NCI-H1694 (cell line): ENCODE measurements at places on chromosomes 12 and 14.

- no peak for DNase-seq
Measured at GRCh38 chr12:45613296-45613695, 116.2 kb upstream of the ARID2 start.

- no peak for DNase-seq
Measured at GRCh38 chr12:122362755-122363154, 59.7 kb downstream of the CLIP1 start.

GRCh38 chr12:120199595-120200306 lies 1.2 kb downstream of the RPLP0 start:
- DNase-seq = no peak

- no peak for DNase-seq
Measured at GRCh38 chr14:96126339-96126782, 78.3 kb upstream of the BDKRB2 start.

DNA sequence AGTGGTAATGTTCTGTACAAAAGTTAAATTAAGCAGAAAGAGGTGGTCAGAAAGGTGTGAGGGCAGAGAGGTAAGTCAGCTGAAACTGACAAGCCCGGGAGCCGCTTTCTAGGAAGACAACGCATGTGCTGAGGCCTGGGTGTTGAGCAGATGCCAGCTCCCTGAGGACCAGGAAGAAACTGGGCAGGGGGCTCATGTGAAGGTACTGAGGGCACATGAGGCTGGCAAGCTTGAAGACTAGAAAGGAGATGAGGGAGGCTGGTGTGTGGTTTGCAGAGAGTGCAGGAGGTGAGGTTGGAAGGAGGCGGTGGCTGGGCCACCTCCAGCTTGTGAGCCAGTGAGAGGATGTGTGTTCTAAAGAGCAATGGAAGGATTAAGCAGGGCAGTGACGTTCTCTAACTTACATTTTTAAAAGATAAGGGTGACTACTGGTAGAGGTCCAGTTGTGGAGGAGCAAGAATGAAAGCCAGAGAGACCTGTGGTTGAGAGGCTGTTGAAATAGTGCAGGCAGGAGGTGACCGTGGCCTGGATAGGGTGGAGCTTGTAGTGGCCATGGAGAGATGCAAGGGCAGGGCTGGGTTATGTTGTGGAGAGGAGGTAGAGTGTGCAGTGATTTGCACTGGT lies 29.1 kb downstream of the ZNF664 start:
- DNase-seq = no peak

- DNase-seq = no peak
Measured at GRCh38 chr12:14901228-14901562, 15.5 kb upstream of the MGP start.

GRCh38 chr12:49295082-49295936 lies at the start of gene PRPH:
Gene PRPH, plus strand, starts transcription at chr12:49295147. Its CDS starts 54 bp downstream, at chr12:49295201.
- DNase-seq = no peak

DNA sequence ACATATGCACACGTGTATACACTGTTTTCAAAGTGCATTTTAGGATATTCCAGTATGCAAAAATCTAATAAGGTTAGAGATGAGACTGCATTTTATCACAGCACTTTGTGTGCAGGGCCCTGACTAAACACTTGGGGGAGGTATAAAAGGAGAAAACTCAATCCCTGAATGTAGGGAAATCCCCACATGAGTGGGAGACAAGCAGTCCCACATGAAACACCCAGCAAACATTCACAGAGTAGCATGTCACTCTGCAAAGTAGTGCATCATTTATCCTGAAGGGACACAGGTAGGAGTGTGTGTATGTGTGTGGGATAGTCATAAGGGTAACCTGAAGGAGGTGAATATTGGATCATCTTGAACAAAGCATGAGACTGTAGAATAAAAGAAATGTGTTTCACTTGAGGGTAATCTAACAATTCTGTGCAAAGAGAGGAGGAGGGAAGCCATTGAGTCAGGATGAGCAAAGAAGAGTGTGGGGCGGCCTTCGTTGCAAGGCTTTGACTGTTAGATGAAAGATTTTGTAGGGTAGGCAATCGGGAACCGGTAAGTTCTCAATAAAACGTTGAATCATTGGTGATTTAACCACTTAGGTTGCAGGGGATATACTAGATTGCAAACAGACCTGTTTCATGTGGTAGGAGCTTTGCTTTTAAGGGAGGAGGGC lies 2.9 kb downstream of the PRPF40B start:
- no peak for DNase-seq

DNA sequence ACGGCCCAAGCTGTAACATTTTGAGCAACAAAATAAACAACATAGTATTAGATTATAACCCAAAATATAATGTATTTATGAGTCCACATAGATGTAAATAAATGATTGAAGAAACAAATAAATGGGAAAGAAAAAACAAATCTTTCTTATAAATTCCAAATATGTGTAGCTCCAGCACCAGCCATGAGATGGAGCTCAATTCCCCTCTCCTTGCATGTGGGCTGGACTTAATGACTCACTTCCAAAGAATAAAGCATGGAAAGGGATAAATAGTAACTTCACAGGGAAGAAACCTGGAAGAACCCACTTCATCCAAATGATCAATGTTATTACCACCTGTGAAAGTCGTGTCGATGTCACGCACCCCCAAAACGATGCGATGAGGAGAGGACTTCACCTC lies 158.8 kb downstream of the RPAP3 start:
- DNase-seq = no peak

- DNase-seq = no peak
Measured at GRCh38 chr12:93135286-93136239, 206.5 kb upstream of the EEA1 start.

- DNase-seq = peak; percentile 8
Measured at GRCh38 chr12:57896115-57896433, 45.3 kb upstream of the ATP23 start.

DNA sequence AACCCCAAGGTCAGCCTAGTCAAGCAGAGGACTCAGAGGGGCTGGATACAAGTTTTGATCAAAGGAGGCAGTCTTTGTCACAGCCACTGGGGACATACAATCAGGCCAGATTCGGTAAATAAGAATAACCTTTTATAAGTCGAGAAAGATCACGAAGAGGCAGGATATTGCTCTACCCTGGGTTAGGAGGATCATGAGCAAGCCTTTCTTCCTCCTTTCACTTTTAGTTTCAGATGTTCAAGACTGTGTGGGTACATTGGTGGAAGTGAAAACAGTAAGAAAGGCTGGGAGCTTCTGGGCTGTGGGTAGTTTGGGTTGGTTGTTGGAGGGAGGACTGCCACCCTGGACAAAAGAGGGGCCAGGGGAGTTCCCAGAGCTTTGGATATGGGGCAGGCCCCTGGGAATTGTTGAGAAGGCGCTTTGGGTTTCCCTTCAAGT lies 127.7 kb downstream of the SNAPC1 start:
- no peak for DNase-seq

DNA sequence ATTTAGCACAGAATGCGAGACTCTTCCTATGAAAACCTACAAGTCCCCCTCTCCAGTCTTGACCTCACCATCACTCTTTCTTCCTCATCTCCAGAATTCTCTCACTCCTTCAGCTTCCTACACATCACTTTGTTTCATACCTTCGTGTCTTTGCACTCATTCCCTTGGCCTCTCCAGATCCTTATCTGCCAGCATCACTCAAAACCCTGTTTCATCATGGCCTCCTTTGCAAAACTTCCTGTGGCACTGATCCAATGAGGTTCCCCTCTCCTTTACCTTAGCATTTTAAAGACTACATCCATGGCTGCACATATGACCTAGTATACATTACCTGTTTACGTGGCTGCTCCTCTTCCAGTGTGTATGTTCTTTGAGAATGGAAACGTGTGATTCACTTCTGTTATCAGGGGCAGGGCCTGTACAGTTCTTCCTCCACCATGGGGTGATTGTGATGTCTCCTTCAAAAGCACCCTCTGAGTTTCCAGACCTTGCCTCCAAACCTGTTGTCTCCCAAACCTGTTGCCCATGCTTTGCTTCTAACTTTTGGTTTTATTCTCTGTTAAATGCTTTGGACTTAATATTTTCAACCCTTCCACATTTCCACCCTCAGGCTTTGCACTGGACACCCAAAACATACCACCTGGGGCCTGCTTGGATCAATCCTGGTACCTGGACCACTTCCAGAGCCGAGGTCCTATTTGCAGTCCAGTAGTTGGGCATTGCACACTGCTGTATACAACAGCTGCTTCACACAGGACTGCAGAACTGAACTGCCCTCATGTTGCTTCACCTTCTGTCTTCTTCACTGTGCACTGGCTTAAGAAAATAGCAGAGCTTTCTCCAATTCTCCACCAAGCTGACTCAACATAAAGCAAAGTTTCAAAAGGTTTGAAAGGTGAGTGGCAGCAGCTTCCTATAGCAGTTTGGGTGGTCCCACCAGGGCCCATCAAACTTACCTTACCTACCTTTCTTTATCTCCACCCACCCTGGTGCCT lies 131.7 kb downstream of the LLPH start:
- no peak for DNase-seq

DNA sequence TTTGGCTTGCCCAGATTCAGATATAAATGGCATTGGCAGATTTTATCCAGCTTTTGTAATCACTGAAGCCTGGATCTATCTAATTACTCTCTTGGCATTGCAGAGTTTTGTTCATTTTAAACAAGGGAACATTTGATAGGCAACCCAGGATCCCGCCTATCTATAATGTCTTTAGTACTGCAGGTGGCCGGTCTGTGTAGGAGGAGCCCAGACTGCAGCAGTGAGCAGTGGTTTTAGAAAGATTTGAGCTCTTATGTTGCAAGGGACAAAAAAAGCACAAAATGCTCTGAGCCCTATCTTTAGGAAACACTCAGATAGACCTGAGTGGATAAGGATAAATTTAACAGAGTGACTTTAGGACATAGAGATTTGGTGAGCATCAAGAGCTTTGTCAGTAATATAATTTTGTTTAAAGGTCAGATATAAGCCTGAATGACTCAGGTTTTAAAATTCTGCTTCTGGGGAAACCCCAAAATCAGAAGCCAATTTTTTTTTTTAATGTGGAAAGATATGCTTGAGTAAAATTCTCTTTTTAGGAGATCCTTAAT lies 165.5 kb downstream of the SLC5A8 start:
- no peak for DNase-seq

DNA sequence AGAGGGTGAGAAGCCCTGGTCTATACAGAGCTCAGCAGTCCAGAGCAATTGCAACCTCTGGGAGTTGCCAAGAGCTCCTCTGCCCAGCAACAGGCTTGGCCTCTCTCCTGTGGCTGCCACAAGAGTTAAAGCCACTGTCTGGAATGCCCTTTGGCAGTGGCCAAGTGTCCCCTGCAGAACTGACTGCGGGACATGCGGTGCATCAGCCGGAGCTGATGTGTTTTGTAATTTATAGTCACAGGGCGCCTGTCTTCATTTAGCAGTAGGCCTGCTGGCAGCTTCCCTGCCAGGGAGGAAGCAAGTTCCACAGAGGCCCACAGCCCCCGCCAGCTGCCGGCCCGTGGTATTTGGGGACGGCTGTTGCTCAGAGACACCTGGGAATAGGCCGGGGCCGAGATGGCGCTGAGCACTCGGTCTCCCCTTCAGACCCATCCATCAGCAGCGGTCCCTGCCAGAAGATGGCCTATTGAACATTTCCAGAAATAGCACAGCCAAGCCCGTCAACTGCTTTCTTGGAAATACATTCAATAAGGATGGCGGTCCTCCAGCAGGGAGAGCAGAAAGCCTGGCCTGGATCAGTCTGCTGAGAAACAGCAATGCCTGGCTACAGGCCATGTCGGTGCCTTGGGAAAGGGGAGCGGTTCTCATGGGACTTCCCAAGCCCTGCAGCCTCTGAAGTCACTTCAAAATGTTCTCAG lies 217.4 kb downstream of the CRADD start:
- no peak for DNase-seq

DNA sequence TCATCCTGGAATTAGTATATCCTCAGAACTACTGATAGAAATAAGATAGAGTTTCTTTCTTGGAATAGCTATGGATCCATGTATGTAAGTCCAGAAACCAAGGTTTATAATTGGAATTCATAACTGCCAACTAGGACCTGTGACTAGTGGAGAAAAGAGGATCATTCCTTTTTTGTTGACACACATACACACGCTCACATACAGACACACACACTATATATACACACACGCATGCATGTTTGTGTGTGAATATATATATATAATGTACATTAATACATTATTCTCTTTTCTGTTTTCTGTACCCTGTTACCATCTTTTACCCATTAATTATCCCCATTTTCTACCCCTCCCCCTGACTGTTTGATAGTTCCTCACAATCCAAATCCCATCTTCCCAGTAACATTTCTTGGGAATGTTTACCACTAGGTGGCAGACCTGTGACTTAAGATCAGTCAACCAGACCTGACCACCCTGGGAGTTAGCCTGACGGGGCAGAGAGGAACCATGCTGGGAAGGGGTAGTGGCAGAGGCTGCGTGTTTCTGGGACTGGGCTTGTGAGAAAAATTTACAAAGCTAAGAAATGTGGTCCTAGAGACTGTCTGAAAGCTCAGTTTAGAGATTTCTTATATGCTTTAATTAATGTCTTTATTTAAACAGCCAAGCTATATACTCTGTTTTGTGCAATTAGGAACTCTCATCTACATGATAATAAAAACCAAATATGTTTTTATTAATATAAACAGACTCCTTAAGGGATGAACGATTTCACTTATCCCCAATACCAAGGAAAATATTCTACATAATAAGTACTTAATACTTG lies 308.0 kb downstream of the PPFIA2 start:
- DNase-seq = peak; percentile 43

GRCh38 chr14:74517731-74518130 lies 24.2 kb downstream of the ISCA2 start:
- no peak for DNase-seq

GRCh38 chr12:49921936-49922335 lies 18.2 kb upstream of the FAIM2 start:
- no peak for DNase-seq

DNA sequence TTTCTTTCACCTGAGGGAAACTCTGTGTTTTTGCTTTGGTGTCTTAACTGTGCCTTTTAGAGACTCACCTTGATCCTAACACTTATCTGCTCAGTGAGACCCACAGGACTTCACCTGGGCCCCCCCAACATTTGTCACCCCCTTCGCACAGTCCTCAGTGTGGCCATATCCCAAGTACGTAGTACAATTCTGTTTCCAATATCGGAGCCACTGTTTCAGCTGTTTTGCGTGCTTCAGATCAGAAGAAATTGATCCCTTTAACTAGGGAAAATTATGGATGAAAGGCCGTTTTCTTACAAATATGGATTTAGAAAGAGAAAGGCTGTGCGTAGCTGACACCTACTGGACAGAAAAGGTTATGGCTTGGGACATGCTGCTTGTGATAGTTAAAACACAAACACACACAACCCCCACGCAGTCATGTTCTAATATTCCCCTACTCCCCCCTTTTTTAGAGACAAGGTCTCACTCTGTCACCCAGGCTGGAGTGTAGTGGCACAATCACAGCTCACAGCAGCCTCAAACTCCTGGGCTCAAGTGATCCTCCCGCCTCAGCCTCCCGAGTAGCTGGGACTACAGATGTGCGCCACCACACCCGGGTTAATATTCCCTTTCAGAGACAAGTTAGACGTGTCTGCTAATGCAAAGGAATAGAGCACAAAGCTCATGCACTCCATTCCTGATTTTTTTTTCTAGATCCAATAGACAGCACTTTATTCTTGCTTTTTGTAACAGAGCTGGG lies 3.6 kb upstream of the SLC7A8 start:
- peak; percentile 85 for DNase-seq

GRCh38 chr12:76927170-76927784 lies 48.5 kb upstream of the CSRP2 start:
- peak; percentile 71 for DNase-seq
